ENCODE measurements at places on chromosomes 13 and 19.

DNA sequence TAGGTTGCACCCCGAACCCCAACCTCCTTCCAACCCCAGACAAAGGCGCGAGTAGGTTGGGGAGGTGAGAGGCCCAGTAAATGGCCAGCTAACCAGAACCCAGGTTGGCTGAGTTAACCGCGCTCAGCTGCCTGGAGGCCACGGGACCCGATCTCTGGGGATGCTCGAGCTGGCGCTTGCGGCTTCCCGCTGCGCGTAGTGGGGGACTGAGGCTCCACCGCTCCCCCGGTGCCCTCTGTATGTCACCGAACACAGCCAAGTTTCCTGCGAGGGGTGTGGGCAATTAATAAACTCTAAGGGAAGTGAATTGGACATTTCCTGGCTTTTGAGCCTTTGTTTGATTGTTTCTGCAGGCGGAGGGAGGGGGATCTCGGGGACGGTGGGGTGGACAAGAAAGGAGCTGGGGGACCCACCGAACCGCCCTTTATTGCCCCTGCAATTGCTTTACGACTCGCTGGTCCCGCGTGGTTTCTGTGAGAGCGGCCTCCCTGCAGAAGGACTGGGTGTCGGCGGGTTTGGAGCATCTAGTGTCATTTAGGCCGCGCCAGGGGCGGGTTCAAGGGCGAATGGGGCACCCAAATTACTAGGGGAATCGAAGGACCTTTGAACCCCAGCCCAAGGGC, 3.5 kb upstream of the ZIC5 start:
- DNase-seq: no peak

GRCh38 chr19:52648336-52649016, 10.3 kb upstream of the ZNF83 start:
- DNase-seq: no peak

GRCh38 chr19:35248310-35249145, at the start of gene LSR:
LSR (plus strand) TSS chr19:35249002; CDS start chr19:35249023, 21 bp downstream.
- DNase-seq: no peak

GRCh38 chr13:112062571-112063570, 4.1 kb upstream of the SOX1 start:
- DNase-seq: no peak

DNA sequence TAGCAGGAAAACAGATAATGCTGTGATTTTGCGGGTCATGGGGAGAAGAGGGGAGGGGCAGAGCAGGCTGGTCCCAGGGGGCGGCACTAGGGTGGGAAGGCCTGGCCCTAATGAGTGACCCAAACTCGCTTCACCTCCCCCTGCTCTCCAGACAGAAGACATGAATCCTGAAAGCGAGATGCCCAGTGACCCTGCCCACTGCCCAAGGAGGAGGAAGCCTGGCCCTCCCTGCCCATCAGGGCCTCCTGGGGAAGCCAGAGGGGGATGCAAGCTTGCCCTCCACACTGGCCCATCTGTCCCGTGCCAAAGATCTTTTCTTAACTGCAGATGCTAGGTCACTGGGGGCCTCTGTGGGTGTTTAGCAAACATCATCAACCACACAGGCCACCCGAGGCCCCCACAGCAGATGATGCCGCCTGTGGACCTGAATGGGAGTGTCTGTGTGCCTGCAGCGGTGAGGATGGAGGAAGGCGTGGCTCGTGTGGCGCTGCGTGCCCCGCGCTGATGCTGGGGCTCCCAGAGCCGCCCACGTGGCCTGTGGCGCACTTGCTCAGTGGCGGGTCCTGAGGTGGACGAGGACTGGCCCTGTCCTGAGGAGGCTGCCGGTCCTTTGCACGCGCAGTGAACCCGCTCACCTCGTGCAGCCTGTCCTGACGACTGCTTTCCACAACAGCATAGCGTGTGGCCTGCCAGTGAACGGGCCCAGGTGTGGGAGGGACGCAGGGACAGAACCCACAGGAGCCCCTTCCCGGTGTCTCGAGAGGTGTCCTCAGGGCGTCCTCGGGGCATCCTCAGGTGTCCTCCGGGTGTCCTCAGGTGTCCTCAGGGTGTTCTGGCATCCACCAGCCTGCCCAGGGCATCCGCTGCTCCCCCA, 80.5 kb upstream of the MCF2L start:
- DNase-seq: no peak

GRCh38 chr13:59461411-59461810, 702.3 kb downstream of the DIAPH3 start:
- DNase-seq: no peak

DNA sequence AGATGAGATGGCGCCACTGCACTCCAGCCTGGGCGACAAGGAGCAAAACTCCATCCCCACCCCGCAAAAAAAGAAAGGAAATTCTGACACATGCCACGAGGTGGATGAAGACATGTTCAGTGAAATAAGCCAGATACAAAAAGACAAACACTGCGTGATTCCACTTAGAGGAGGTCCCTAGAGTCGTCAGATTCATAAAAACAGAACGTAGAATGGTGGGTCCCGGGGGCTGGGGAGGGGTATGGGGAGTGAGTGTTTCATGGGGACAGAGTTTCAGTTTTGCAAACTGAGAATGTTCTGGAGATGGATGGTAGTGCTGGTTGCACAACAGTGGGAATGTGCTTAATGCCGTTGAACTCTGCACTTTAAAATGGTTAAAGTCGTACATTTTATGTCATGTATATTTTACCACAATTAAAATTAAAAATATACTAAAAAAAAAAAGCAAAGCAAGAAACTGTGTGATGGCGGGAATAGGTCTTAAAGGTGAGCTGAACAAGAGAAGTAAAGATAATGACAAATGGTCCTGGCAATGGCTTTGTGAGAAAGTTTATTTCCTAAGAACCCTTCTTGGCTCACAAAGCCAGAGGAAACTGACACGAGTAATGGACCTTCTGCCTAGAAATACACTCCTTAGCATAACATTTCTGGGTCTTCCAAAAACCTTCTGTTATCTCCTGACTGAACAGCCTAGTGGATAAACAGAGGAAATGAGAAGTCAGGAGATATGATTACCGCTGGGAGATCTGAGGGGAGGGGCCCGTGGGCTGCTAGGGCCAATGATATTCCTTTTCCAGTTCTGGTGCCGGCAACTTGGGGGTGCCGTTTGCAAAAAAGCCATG, 4.2 kb upstream of the SPC24 start:
- DNase-seq: no peak

All from T-helper 2 cell treated with Interferon-gamma antibody and Interleukin-4, amounts not matched to agents 5 μg/mL and 100 μg/mL, for 36 hours (primary cell).